ENCODE measurements at places on chromosomes 2 and 18.

GRCh38 chr2:127401757-127402695, 14.3 kb upstream of the MAP3K2 start:
- DNase-seq = no peak

DNA sequence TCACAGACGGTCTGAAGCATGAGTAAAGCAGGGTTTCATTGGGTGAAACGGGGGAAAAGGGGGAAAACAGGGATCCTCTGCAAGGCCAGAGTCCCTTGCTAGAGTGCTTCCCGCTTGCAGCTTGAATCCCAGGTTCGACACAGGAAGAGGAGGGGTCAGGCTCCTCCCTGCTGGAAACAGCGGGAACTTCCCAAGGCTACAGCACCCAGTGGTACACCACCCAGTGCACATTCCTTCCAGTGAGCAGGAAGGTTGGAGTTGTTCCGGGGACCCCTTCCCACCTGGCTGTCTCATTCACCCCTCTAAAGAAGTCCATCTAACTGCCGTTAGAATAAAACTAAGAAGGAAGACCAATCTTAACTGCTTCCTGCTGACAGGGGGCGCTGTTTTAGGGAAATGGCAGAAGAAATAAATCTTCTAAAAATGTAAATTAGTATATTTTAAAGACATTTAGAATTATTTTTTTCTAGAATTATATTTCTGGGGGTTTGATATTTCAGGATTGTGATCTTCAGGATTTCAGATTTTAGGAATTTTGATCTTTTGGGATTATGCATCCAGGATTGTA, 230.9 kb downstream of the RBM43 start:
- DNase-seq = no peak

DNA sequence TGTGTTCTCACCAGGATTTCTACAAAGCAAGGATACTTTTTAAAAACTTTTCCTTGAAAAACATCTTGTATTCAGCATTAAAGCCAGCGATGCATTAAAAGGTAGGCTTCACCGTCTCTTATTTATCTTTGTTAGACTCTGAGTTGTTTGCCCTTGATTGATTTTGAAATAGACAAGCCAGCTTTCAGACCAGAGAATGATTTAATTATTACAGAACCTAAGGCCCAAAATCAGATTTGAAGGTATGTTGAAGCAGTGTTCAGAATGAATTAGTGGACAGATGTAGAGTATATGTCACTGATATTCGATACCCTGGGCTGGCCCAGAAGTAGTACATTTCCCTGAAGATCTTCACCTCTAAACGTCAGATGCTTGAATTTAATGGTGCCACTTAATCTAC, 136.4 kb downstream of the THSD7B start:
- DNase-seq = no peak

DNA sequence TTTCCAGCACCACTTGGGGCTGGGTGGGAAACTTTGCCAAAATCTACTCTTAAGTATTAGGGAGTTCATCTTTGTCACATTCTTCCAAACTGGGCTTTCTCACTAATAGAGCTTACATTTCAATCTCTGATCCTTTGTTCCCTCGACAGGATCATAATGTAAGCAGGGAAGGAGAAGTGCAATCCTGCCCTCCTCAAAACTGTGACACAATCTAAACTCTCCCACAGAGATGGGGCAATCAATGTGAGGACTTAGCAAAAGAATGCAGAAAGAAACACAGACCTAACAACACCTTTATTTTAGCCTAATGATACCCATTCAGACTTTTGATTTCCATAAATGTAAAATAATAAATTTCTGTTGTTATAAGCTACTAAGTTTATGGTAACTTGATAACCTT, 40.8 kb downstream of the DSEL start:
- no peak for DNase-seq

DNA sequence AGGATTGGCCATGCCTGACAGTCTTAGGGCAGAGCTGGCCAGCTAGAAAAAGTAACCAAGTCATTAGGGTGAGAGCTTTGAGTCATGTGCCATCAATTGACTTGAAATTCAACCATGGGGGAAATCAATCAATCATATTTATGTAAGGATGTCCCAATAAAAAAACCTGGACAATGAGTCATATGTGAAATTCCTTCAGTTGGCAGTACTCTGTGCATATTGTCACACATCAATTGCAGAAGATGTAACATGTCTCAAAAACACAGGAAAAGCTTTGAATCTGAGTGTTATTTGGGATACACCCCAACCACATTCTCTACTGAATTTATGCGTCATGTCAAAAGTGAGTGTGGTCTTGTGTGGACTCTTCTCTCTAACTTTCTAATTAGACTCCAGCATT, 1004.1 kb upstream of the NRXN1 start:
- no peak for DNase-seq

DNA sequence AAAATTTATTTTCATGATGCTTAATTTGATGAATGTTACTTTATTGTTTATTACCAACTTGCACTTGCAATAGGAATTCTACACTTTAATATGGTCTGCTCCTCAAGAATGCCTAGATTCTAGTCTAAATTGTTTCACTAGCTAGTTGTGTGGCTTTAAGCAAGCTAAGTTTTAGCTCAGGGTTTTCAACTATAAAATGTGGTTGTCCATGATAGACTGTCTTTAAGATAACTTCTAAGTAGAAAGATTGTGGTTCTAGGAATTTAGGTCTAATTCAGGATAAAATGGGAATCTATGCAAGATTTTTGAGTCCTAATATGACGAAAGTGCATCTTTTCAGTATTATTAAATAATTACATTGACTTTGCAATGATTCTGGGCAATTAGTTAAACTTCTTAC, 294.0 kb downstream of the PLCL1 start:
- no peak for DNase-seq

- no peak for DNase-seq
These were observed 67.3 kb downstream of the SPTBN1 start for GRCh38 chr2:54523324-54523959.

All from femur (tissue), 1 donor.